ENCODE measurements at places on chromosomes 6 and 20. TPM values are rescaled to one million over a fixed set of nuclear protein-coding genes. Genes with fewer than 3 reads are reported as not detected.

Gene COL12A1
- 0.11 TPM for total RNA-seq

GRCh38 chr20:17972121-17972520, 3.3 kb downstream of the MGME1 start:
- no peak for DNase-seq

DNA sequence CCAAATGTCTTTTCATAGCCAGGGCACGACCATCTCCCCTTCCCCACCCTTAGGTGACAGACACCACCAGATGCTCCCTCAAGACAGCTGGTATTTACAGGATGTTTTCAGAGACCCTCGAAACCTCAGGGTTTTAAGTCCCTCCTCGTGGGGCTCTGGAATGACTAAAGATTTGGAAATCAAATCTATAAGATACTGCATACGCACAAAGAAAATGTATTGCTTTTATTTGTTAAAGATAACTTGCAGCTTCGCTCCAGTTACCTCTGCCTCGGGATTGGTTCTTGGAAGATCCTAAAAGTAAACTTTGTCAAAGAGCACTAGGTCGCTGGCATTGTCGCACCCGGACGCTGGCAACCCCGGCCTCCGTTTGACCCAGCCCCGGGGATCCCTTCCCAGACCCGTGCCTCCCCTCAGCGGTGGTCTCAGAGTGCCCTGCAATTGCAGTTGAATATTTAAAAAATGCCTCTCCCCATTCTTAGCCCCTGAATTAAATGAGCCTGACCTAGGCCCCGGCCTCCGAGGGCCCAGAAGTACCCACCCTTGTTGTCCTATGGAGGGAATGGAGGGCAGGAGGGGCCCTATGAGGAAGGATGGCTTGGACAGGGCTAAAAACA, 7.1 kb downstream of the PAX1 start:
- DNase-seq, result no peak

- DNase-seq, result no peak
Measured at GRCh38 chr6:89299466-89299850, 15.6 kb downstream of the GABRR2 start.

Gene BCKDHB
- total RNA-seq, result 9.4 TPM

Data from K562 (cell line).